ENCODE measurements at places on chromosomes 5 and 9.

DNA sequence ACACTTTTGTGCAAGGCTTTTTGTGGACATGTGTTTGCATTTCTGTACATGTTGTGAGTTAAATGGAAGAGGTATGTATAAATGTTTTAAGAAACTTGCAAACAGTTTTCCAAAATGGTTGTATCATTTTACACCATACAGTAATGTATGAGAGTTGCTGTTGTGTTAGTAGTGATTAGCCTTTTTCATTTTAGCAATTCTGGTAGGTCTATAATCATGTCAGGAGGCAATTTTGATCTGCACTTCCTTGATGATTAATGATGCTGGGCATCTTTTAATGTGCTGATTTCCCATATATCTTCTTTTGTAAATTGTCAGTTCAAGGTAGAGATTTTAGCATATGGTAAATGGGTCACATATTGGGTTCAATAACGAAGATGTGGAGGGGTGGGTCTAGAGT, 87.3 kb downstream of the ANKRD18B start:
- no peak for DNase-seq

DNA sequence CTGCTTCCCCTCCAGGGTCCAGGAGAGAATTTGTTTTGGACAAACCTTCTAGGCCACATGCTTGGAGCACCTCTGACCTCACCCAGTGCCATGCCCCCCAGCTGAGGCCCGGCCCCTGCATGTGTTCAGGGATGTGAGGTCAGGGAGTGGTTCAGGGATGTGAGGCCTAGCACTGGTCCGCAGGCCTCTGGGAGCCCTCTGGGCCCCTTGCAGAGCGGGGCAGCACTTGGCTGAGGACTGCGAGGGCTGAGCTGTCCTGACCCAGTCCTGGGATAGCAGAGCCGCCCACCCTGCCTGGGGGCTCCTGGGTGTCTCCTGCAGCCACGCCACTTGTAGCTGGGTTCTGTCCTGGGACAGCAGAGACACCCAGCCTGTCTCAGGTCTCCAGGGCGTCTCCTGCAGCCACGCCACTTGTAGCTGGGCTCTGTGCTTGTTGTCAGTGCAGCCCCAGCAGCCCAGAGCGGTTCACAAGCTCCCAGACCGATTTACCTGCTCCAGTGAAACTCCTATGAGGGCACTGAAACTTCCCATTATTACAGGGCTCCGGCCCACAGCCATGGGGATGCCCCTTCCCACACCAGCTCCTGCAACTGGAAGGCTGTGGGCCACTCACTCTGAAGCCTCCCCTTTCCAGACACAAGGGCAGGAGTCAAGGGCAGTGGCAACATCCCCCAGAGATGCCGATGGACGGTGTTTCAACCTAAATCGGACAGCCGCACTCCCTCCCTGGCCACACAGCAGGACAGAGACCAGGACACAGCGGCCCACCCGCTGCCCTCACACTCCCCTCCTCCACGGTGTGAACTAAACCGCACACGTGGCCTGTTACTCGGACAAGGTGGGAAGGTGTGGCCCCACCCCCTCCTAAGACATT, 5.4 kb upstream of the CEP72 start:
- DNase-seq: no peak

DNA sequence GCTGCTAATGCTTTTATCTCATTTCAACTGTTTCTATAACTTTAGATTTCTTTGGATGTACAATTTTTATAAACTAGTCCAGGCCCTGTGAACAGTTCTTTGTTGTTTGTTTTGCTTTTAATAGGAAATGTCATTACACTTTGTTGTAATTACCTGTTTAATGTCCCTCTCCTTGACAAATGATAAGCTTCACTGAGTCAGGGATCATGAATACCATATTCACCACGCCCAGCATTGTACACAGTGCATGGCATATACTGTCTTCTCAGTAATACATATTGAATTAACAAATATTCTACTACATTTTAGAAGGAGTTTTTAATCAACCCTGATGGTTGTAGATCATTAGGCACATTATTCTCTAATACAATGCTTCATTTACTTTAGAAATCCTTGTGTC, 1105.0 kb downstream of the MAT2B start:
- no peak for DNase-seq

DNA sequence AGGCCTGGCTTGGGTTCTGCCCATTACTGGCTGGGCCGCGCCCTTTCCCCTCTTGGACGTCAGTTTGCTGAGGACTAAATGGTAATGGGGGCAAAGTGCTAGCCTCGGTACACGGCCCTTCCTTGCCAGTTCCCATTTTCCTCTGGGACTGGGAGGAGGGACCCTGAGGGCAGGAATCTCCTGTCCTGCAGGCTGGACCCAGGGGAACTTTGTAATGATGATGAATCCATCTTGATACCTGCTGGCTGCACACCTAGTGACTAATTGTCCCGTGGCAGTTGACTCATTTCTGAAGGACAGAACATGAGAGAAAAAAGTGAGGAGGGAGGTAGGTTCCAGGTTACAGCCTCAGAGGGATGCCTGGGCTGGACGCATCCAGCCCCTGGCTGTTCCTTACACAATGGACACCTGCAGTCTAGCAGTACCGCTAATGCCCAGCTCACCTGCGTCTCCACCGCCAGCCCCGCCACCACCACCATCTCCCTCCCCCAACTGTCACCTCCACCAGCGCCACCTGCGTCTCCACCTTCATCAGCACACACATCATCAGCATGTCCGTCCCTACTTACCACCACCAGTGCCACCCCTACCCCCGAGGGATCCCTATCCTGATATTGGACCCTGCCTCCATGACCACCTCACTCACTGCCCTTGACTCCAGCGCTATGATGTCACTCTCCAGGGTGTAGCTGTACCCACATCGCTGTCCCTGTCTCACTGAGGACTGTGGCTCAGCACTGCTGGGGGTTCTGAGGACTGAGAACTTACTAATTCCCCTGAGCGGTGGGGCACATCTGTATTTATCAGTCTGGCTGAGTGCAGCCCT, 4.3 kb downstream of the CDHR2 start:
- no peak for DNase-seq

GRCh38 chr9:105816202-105816744, 121.9 kb downstream of the TMEM38B start:
- DNase-seq: no peak

DNA sequence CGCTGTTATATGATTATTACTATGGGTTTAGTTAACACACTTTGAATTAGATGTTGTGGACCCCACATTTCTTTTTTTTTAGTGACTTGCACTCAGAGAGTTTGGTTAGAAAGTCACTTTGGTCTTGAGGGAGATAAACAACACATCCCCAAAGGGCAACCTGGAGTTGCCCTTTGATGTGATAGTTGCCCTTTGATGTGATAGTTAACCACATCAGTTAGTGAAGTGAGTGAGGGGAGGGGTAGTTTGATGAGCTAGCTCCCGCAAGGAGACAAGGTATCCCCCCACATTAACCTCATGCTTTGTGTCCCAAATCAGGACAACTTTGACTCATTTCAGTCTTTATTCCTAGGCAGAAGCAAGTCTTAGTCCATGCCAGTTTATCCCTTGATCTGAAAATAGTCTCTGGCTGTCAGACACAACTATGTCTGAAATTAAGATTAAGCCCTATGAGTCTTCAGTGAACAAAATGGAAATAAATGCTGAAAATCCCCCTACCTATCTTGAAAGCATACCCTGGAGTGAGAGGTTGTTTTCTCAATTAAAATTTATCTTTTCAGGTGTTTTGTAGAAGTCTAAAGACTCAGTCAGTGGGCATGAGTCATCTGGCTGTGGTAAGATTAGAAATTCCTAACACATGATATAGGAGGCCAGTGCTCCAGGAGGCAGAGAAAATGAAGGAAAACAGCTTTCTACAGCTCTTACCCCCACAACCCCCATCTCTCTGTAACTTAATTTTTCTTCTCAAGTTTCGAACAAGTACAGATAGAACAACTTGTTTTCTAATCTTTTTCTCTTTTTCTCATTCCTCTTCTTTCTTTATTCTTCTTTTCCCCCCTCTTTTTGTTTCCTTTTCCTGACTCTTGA, 208.9 kb upstream of the DMRTA1 start:
- DNase-seq: peak; percentile 17

DNA sequence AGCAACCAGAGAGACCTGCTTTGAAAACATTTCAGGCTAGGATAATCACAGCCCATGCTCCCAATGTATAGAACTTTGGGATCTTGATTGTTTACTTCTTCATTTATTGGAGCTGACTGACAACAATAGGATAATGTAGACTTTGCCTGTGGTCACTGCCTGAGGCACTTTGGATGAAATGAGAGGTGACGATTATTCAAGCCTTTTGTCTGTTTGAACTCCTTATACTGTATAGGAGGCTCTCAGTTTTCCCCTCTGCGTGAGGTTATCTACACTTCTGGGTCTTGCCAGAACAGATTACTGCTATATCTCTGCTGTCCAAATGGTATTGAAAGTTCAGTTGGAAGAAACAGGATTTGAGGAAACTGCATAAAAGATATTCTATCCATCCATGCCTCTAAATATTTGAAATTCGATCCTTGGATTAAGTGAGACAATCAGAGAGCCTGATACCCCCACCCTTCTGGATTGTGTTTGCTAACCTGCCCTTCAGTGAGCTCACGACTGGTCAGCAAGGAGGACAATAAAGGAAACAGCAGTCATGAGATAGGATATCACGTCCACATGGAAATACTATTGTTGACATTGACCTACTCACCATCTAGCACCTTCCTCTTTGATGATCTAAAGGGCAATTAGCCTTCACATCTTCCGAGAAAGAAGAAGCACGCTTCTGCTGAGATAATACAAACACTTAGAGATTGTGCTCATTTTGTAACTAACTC, 98.1 kb downstream of the DOCK8 start:
- no peak for DNase-seq

DNA sequence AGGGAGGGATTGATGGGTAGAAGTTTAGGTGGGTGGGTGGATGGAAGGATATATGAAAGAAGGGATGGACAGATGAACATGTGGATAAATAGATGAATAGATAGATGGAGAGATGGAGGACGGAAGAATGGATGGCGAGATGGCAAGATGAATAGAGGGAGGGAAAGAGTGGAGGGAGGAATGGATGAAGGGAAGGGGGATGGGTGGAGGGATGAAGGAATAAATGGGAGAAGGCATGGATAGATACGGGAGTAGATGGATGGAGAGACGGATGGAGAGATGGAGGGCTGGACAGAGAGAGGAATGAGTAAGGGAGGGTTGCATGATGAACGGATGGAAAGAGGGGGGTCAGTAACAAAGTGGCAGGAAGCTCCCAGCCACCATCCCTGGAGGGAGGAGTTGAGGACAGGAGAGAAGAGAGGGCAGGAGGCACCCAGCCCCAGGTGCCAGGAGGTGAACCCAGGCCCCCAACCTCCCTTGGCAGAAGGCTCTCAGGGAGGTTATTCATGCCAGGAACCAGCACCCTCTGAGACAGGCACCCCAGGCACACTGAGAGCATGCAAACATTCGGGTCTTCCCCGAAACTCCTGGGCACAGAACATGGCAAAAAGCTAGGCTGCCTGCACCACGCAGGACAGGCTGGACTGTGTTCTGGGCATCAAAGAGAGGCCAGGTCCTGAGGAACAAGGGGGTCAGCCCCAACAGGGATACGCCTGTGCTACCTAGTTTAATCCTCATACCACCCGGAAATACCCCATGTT, 9.1 kb downstream of the SARDH start:
- DNase-seq: no peak

GRCh38 chr5:10724781-10725507, 36.1 kb downstream of the DAP start:
- DNase-seq: no peak

- DNase-seq: no peak
These were observed 98.6 kb downstream of the SPOCK1 start for GRCh38 chr5:137400571-137400970.

DNA sequence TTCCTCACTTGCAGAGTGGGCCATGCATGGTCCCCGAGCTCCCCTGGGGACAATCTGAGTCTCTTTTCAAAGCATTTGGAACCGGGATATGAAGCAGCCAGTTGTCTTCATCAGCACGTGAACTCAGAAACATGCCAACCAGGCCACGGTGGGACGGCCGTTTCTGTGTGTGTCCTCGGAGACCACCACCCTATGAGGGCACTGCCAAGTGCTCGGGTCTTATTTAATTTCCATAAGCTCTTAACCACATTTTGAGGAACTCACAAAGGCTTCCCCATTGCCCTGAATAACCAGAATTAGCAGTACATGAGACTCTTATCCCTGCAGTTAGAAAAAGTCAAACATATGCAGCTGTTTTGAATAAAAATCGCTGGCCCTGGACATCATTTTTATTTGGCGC, 60.1 kb downstream of the OTULIN start:
- peak; percentile 53 for DNase-seq
